ENCODE measurements at places on chromosomes 1 and 21.
A peak's percentile ranks its signal among the peaks of the same experiment; 100 is the strongest.

GRCh38 chr1:15835205-15835740 is 12.2 kb upstream of the SPEN start:
- DNase-seq: peak; percentile 69

- no peak for DNase-seq
Observed at GRCh38 chr1:71080230-71080738, 551 bp downstream of the ZRANB2 start.

GRCh38 chr1:203765029-203765837 is at the start of gene LAX1:
Gene LAX1 (plus strand): TSS chr1:203765183. CDS start chr1:203765566, 383 bp downstream.
- DNase-seq: no peak

- DNase-seq: no peak
Observed at GRCh38 chr21:26001356-26001755, 169.2 kb downstream of the APP start.

DNA sequence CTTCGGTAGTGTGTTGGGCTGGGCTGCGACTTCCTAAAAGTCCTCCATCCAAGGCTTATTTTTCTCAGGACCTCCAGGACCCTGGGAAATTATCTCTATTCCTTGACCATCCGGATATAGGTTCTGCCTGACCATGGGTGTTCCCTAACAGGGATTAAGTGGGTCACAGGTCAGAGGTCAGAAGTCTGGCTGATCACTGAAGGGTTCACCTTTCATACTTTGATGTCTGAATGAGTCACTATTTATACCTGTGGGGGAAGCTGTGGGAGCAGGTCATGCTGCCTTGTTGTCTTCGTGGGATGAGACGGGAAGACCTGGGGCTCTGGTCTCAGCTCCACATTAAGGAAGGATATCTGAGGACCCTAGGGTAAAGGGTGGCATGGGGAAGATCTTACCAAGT is 65.0 kb upstream of the ETV3 start:
- no peak for DNase-seq

- DNase-seq: peak; percentile 66
Observed at GRCh38 chr1:74673351-74674111, at the start of gene ERICH3. Gene ERICH3 (minus strand): TSS chr1:74673792. CDS start chr1:74673519, 273 bp downstream.

DNA sequence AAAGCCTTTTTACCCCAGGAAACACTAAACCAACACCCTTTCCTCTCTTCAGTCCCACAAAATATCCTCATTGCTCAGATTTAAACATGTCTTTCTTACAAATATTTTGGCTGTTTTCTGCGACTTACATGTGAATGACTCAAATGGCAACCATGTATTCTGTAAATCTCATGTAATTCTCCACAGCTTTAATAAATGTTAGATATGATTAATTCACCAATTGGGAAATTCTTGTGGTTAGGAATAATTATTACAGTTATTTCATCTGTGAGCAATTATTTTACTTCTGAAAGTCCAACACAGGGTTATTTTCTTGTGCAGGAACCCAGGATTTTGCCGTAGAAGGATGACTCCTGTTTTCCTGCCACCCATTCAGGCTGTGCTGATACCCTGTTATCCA is 431.5 kb downstream of the LMO4 start:
- DNase-seq: no peak

GRCh38 chr21:38524168-38525153 is 26.2 kb upstream of the ERG start:
- DNase-seq: no peak

DNA sequence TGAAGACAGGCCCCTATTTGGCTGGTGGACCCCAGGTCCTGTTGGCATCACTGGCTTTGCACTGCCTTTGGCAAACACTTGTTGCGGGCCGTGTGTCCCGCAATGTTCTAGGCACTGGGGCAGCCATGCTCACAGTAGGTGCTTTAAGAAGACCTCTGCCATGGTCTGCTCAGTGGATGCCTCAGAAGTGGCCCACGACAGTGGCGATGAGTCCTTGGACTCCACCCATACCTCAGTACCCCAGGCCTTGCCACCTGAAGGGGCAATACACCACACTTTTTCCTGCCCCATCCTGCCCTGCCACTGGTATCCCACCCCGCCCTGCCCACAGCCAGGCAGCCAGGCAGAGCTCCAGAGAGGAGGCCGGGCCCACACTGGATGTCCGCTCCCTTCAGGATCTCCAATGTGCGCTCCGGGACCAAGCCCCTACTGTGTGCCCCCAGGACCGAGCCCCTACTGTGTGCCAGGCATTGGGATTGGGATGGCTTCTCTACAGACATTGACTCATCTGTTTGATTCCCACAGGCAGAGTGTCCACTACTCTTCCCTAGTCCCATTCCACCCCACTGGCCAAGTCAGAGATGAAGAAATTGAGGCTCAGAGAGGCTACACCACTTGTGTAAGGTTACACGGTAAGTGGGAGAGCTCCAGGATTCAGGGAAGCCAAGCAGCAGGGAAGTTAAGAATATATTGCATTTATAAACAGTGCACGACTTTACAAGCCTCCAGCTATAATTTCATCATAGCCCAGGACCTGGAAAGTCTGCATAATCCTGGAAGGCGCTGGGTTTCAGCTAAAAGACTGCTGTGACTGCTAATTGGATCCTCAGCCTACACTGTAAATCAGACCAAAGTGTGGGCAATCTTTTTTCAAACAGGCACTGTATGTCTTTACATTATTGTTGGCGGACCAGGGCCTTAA is 101.6 kb downstream of the DMRTB1 start:
- DNase-seq: no peak

DNA sequence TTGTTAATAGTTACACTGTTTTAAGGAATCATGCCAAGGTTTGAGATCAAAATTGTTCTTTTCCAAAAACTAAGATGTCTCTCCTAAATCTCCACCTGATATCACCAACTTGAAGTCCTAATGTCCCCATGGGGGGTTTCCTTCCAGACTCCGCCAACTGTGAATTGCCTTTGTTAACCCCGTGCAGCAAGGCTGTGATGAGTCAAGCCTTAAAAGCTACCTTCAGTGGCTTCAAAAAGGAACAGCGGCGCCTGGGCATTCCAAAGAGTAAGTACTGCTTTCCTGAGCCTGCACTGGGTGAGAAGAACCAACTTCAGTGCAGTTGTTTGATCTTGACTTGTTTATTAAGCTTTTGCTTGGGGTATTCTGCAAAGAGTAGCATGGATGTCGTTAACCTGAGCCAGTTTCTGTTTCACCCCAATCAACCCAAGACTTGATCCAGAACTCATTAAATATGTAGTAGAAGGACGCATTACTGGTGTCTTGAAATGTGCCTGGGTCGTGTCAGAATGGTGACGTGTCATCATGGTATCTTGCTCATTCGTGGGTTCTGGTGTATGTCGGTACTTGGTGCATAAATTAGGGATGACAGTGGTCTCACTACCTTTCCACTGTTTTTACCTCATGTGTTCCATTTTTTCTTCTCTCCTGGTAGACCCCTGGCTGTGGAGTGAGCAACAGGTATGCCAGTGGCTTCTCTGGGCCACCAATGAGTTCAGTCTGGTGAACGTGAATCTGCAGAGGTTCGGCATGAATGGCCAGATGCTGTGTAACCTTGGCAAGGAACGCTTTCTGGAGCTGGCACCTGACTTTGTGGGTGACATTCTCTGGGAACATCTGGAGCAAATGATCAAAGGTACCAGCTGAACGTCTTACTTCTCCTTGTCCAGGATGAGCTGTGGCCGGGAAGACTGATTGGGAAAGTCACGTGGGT is 8.7 kb downstream of the ETS2 start:
- DNase-seq: no peak

DNA sequence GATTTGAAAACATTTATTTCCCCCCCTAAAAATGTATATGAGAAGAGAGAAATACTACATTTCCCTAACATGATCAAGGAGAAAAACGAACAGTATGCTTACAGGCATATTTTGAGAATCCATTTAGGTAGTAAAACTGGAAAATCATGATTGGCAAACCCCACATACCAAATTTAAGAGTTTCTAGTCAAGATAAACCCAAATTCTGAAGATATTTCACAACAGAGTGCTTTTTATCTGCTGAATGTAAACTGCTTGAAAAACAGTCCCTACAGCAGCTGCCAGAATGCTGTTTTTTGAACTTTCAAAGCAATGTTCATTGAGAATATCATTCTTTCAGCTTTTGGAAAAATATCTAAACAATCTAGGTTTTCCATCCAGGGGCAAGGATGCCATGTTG is 31.0 kb downstream of the ASH1L start:
- DNase-seq: no peak

GRCh38 chr21:18499761-18500376 is 96.3 kb upstream of the TMPRSS15 start:
- no peak for DNase-seq

- DNase-seq: no peak
Observed at GRCh38 chr1:2575801-2576663, 10.5 kb upstream of the PRXL2B start.

- DNase-seq: no peak
Observed at GRCh38 chr1:201181726-201182125, 8.9 kb upstream of the IGFN1 start.

GRCh38 chr1:221644145-221644448 is 97.8 kb downstream of the DUSP10 start:
- DNase-seq: no peak

DNA sequence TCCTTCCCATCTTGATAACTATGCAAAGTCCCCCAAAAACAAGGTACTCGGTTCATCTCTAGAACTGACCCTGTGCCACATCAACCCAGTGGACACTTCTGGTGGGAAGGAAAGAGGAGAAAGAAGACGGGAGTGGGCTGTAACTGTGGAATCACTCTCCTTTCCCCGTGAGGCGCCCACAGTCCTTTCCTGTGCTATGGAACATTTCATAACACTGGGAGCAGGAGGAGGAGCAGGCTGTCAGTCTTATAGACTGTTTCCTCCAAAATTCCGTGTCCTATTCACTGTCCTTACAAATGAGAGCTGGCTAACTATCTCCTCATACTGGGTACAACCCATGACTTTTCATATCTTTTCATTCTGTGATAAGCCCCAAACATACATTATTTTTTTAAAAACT is 40.7 kb downstream of the PLEKHA6 start:
- DNase-seq: no peak

DNA sequence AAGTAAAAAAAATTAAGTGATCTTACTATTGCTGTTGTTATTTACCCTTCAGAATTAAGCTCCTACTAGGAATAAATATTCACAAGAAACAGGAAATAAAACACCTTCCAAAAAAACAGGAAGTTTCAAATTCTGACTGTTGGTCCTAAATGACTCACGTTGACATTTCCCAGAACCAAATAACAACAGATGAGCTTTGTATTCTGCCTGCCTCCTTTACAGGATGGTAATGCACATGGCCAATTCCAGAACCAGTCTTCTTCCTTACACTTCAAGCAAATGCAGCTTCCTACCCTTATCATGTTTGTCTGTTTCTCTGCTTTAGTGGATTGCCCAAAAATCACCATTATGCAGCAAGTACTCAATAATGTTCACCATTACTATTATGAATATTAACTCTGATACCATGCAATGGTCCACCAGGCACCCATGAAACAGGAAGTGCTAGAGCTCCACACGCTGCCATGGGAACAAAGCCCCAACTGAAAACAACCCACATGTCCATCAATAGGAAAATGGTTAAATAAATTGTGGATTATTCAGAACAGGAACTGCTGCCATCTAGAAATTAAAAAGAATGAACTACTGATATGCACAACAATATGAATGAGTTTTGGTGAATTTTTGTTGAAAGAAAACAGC is 8.9 kb downstream of the CASP9 start:
- no peak for DNase-seq

DNA sequence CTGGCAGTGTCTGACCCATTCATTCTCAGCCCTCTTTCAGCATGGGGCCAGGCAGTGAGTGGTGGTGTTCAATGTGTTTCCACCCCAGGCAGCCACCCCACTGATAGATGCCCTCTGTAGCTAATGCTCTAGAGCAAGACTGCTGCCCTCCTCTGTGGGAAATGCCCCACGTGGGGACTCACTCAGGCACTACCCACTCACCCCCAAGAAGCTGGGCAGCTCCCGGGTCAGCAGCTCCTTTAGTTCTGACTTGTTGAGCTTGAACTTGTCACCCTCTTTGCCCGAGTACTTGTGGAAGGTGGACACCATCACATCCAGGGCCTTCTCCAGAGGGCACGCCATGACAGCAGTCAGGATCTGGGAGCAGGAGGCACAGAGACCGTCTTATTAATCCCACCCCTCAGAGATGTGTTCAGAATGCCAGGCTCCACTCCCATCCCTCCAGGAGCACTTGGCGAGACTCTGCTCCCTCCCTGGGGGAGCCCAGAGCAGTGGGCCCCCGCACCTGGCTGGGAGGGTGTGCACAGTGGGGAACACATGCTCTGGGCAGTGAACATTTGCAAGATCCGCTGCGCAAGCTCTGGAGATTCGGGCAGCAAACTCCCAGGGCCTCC is 1.0 kb downstream of the S100A4 start:
- DNase-seq: no peak

- no peak for DNase-seq
Observed at GRCh38 chr1:108814343-108815125, 42.4 kb downstream of the AKNAD1 start.

DNA sequence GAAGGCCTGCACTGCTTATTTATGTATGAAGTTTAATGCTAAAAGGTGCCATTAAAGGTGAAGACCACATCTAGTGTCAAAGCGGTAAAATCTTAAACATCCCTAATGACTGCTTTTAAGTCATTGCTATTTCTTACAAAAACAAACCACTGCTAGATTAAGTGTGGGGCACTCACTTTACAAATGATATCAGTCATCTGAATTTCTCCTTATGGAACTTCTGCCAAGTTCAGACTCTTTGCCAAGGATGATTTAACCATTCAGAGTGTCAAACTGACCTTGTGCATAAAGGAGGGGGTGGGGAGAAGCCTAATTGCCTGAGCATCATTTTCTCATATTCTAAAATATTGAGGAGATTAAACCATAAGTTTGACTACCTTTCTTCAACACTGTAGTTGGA is 271.5 kb downstream of the TGFB2 start:
- DNase-seq: no peak

DNA sequence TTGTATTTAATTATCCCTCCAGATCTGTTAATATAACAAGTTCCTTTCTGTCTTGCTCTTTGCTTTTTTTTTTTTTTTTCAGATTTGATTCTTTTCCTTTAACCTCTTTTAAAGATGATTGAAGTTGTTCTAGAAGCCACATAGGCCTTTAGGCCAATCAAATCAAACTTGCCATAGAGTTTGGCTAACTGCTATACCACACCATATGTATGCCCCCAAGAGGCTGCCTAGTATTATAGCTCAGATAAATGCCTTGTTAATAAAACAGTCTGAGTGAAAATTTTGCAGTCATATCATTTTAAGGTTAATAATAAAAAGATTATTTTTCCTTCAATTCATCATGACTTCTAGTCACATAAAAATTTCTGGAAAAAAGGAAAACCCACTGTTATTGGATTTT is 696.0 kb upstream of the CHRM3 start:
- no peak for DNase-seq

- DNase-seq: no peak
Observed at GRCh38 chr1:240295811-240296210, 204.1 kb downstream of the FMN2 start.

GRCh38 chr1:154845879-154846278 is 24.2 kb downstream of the KCNN3 start:
- DNase-seq: no peak

DNA sequence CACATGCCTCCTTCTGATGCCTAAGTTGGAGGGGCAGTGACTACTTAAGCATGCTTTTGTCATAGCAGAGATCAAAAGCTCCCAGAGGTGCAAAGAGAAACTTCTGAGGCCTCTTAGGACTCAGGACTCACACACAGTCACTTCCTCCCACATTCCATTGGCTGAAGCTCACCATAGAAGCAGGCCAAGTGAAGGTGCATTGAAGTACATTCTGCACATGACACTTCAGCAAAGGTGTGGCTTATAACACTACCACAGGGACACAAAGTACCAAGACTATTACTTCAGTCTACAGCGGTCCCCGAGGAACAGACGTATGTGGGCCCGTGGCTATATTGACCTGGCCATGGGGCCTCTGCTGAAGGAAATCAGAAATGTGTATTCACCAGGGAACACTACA is 2.5 kb upstream of the POGK start:
- DNase-seq: no peak

Measured in NCI-H510A (cell line).